ENCODE measurements at places on chromosomes 13 and 19.

DNA sequence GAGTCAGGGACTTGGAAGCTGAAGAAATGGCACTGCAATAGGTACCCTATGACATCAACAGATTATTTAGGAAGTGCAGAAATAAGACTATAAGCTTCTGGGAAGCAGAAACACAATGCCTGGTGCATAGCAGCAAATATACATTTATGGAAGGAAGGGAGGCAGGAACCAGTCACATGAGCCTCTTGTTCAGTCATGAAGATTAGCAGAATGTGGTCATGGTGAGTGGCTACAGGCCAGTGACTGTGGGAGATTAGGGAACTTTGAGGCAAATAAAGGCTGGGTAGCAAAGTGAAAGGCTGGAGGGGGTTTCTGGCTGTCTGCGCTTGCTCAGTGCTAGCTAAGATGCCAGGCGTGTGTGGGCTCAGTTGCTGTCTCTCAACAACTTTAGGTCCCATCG is 96.3 kb downstream of the EPSTI1 start:
- no peak for DNase-seq

- DNase-seq: no peak
Measured at GRCh38 chr13:43391036-43391435, 367.6 kb downstream of the DNAJC15 start.

- DNase-seq: no peak
Measured at GRCh38 chr13:103291798-103292572, 225.8 kb upstream of the SLC10A2 start.

DNA sequence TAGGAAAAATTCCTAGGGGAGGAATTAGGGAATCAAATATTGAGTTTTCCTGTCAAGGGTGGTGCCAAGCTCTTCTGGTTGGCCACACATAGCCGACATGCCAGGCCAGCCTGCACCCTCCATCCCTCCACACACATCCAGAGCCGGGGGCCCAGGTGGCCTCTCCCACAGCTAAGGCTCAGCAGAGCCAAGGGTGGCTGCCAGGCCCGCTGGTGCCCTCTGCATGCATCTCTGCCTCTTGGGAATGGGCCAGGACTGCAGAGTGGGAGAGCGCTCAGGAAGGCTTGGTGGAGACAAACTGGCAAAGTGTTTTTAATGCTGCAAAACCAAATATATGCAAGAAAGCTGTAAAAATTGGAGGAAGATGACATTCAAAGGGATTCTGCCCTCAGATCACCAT is 42.7 kb upstream of the GAS6 start:
- no peak for DNase-seq

- no peak for DNase-seq
Measured at GRCh38 chr13:80341756-80342370, 937 bp upstream of the SPRY2 start.

DNA sequence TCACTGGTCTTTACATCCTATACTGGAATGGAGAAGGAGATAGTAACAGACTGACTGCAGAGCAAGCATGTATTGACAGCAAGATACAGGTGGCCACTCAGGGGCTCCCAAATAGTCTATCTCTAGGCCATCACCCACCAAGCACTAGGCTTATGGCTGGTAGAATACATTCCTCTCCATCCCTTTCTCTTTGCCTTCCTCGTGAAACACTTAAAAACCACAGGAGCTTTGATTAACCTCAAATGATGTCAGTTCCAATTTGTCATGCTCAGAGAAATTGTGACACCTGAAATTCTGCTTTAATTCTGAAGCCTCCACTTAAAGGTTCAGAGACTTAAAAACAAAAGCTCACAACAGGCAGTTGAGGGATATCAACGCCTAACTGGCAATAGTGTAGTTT is 17.2 kb downstream of the ENOX1 start:
- no peak for DNase-seq
